Muscle of back (tissue), 13 donors: ENCODE measurements at places on chromosomes 5 and 9. TPM values are rescaled to one million over a fixed set of nuclear protein-coding genes. Genes with fewer than 3 reads are reported as not detected.

The ICE1 gene
- 31.8 TPM for polyA plus RNA-seq

The ANKRD33B gene
- 1.1 TPM for polyA plus RNA-seq

The ACTBL2 gene
- not detected for polyA plus RNA-seq

The FOXI1 gene
- polyA plus RNA-seq = not detected

The PDCD1LG2 gene
- 1.5 TPM for polyA plus RNA-seq

The LHX3 gene
- not detected for polyA plus RNA-seq

The IRX2 gene
- polyA plus RNA-seq = 0.29 TPM

The CYSRT1 gene
- 1.0 TPM for polyA plus RNA-seq

The SPINK6 gene
- polyA plus RNA-seq = not detected

The GABRA1 gene
- not detected for polyA plus RNA-seq

The AK1 gene
- 1,013 TPM for polyA plus RNA-seq
